ENCODE measurements at places on chromosomes 4 and X.

DNA sequence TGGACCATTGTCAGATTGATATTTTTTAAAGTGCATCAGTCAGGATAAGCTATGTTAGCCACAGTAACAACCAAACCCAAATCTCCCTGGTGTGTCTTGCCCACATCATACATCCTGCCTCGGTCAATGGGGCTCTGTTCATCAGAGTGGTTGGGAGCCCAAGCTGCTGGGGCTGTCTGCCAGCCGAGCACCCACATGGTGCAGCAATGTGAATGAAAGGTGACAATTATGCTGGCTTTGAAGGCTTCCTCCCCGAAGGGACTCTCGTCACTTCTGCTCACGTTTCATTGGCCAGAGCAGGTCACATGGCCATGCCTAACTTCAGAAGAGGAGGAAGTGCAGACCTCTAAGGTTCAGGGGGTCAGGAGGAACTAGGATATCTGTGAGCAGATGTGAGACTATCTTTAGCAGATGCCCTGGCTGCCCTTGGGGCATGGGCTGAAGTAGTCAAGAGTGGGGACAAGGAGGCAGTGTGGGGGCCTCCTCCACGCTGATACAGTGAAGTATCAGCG is 1.3 kb upstream of the JAKMIP1 start:
- H3K36me3 ChIP-seq: no peaks in the 10 kb centered on the region
- peaks cover 9% of the 10 kb centered on the region for H3K4me1 ChIP-seq
- H3K4me3 ChIP-seq: peak overlapping the region; percentile 68
- DNase-seq: peak; percentile 78

- no peak overlapping the region for H3K27ac ChIP-seq
- H3K4me1 ChIP-seq: no peaks in the 10 kb centered on the region
- no peak overlapping the region for H3K4me3 ChIP-seq
- no peaks in the 10 kb centered on the region for H3K27me3 ChIP-seq
- no peaks in the 10 kb centered on the region for H3K36me3 ChIP-seq
Observed at GRCh38 chrX:102835504-102836146, 101.4 kb upstream of the RAB40AL start.

- H3K4me1 ChIP-seq: no peaks in the 10 kb centered on the region
Observed at GRCh38 chr4:184722798-184723197, 11.1 kb downstream of the CENPU start.

DNA sequence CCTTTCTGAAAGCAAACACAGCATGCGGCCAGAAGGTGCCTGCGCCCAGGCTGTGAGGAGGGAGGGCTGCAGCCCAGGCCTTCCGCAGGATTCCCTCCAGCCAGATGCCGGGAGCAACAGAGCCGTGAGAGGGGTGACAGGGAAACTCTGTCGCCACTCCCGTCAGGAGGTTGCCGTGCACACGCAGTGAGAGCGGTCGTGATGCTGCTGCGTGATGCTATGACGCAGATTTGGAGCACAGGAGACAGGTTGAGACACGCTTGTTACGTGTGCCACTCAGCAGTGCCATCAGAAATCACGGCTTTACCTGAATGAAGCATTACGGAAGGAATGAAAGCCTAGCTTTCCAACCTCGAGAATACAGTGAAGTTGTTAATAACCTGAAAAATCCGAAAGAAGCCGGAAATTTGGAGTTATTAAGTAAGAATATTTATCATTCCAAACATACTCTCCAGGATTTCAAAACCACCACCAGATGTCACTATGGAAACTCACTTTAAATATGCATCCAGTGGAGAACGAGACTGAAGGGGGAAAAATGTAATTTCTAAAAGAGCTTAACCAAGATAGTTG is 54.4 kb downstream of the FAT1 start:
- no peak overlapping the region for H3K4me3 ChIP-seq
- peaks cover 6% of the 10 kb centered on the region for H3K4me1 ChIP-seq
- no peaks in the 10 kb centered on the region for H3K27me3 ChIP-seq
- no peaks in the 10 kb centered on the region for H3K36me3 ChIP-seq
- peak; percentile 58 for DNase-seq

GRCh38 chrX:18278449-18278848 is 57.8 kb upstream of the BEND2 start:
- H3K4me1 ChIP-seq: no peaks in the 10 kb centered on the region
- no peak overlapping the region for H3K4me3 ChIP-seq
- H3K27me3 ChIP-seq: no peaks in the 10 kb centered on the region
- no peak overlapping the region for H3K27ac ChIP-seq

All from mesendoderm (in vitro differentiated cells).